Cortex of kidney (tissue), 1 donor: ENCODE measurements at places on chromosomes 7 and 10.

DNA sequence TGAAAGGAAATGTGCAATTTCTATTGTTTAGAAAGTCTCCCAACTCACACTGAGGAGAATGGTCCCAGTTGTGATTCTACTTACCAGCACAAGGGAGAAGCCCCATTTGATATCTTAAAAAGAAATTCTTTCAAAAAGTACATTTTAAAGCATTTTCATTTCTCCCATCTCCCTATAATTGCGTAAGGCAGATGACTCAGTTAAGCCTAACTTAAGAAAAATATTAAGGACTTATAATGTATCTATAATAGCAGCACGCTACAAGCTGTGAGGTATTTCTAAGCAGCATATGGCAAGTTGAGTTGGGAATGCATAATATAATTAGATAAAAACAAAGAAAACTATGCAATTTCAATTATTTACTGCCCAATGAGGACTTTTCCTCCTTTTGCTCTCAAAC lies 8.5 kb upstream of the NRCAM start:
- DNase-seq = no peak

DNA sequence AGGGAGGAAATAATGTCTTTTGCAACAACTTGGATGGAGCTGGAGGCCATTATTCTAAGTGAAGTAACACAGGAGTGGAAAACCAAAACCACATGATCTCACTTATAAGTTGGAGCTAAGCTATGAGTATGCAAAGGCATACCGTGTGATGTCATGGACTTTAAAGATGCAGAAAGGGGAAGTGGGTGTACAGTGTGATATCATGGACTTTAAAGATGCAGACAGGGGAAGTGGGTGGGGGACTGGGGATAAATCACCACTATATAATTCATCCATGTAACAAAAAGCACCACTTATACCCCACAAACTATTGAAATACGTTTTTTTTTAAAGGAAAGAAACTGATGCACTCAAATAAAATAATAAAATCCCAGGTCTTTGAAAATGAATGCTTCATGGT lies 29.5 kb downstream of the LYZL2 start:
- DNase-seq = no peak

GRCh38 chr10:34078745-34079470 lies 736.2 kb downstream of the PARD3 start:
- no peak for DNase-seq

GRCh38 chr7:79471699-79472098 lies 18.2 kb upstream of the MAGI2 start:
- DNase-seq = no peak

DNA sequence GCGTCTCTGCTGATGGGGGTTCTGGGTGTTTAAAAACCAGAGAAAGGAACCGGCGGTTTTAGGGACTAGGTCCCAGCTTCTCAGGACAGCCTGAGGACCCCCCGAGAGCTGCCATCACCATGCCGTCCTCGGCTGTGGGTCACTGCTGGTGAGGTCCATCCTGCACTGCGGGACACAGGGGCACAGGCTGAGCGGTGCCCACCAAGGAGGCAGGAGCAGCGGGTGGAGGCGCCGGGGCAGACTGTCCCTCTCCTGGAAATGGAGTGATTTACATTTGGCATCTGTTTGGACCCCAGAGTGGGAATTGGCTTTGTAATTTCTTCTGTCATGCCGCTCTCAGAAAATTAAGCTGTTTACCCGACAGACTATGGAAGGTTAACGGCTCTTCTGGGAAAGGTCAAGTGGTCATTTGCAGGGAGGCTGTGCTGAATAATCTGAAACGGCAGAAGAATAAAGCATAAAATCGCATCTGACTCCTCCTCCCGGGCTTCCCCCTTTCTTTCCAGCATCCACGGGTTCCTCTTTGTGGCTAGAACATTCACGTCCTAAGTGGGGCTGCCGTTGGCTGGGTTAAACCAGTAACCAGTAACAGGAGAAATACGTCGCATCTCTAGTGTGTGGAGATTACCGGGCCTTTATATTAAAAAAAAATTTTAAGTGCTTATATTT lies 31.7 kb downstream of the LHPP start:
- no peak for DNase-seq

GRCh38 chr10:79374312-79375191 lies 27.3 kb downstream of the PPIF start:
- no peak for DNase-seq

DNA sequence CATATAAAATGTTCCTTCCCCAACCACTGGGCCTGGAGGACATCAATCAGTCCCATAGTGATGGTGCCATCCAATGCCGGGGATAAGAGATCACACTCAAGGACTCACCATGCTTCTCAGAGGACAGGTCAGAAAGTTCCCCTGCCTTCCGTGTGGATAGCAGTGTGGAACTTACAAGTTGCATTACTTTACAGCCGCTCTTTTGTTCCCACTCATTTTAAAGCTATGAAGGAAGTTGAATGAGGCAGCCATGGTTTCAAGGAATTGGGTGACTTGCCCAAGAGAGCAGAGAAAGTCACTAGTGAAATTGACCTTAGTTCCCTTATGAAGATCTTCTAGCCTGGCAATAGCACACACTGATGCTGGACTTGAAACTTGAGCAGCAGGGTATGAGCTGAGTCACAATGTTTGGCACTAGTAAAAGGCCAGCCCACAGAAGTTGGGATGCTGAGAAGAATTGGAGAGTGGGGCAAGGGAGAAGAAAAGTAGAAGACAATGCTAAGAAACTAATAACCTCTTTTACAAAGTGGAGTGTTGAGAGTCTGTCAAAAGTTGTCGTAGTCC lies 78.7 kb downstream of the CXCL12 start:
- DNase-seq = no peak

- DNase-seq = no peak
Observed at GRCh38 chr10:45452743-45453452, 78.9 kb downstream of the ALOX5 start.

- no peak for DNase-seq
Observed at GRCh38 chr7:153452661-153453060, 599.5 kb upstream of the DPP6 start.

- no peak for DNase-seq
Observed at GRCh38 chr10:29987471-29987870, 71.9 kb downstream of the JCAD start.

GRCh38 chr7:113267271-113267670 lies 148.9 kb upstream of the SMIM30 start:
- no peak for DNase-seq

DNA sequence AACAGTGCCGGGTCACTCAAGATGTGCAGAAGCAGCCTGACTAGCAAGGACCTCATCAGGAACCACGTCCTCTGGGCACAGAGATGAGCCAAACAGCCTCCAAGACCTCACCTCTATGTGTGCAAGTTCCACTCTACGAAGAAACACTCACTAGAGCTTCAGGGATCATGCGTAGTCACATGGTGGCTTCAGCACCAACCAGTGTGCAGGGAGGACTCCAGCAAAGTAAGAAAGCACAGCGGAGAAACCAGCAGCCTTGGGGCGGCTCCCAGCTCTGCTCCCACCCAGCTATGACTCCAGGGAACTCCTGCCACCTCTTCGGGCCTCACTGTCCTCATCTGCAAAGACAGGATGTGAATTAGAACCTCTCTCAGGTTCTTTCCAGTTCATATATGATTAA lies 58.2 kb downstream of the SLIT1 start:
- no peak for DNase-seq

GRCh38 chr7:37732253-37732652 lies 48.7 kb downstream of the GPR141 start:
- DNase-seq = no peak

DNA sequence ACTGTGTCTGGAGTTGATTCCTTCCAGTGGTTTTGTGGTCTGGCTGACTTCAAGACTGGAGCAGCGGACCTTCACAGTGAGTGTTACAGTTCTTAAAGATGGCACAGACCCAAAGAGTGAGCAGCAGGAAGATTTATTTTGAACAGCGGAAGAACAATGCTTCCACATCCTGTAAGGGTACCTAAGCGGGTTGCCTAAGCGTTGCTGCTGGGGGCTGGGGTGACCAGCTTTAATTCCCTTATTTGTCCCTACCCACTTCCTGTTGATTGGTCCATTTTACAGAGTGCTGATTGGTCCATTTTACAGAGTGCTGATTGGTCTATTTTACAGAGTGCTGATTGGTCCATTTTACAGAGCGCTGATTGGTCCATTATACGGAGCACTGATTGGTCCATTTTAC lies 13.2 kb downstream of the AKR1B15 start:
- no peak for DNase-seq

- no peak for DNase-seq
Observed at GRCh38 chr7:110407706-110408105, 683.2 kb upstream of the LRRN3 start.

DNA sequence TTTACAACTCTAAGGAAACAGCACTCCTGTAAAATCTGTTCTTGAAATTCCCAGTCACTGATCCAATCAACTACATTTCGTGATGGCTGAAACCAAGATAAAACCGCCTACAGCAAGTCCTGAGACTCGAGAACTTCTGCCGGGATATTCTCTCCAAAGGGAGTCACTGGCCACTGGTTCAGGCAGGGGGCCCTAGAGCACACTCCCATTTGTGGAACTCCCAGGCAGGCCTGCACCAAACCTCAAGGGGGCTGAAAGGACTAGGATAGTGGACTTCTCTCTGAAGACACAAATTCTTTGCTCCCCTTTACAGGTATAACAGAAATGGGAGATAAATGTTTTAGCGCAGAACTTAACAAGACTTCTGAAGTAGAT lies 16.3 kb downstream of the CYTH3 start:
- no peak for DNase-seq

- DNase-seq = no peak
Observed at GRCh38 chr10:112815269-112816032, 134.6 kb upstream of the TCF7L2 start.

- DNase-seq = no peak
Observed at GRCh38 chr7:77269360-77270093, 69.9 kb upstream of the FGL2 start.

GRCh38 chr10:127939786-127940330 lies 33.0 kb downstream of the PTPRE start:
- no peak for DNase-seq

- no peak for DNase-seq
Observed at GRCh38 chr10:124259139-124259825, 159.4 kb downstream of the OAT start.

DNA sequence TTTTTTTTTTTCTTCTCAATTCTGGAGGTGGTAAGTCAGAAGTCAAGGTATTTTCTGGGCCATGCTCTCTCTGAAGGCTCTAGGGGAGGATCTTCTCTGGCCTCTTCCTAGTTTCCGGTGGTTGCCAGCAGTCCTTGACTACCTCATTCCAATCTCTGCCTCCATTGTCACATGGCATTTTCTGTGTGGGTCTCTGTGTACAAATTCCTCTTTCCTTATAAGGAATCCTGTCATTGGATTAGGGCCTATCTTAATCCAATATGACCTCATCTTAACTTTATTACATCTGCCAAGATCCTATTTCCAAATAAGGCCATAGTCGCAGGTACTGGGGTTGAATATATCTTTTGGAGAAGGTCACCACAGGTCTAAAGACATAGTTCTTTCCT lies 129.3 kb upstream of the PRR15 start:
- DNase-seq = no peak

DNA sequence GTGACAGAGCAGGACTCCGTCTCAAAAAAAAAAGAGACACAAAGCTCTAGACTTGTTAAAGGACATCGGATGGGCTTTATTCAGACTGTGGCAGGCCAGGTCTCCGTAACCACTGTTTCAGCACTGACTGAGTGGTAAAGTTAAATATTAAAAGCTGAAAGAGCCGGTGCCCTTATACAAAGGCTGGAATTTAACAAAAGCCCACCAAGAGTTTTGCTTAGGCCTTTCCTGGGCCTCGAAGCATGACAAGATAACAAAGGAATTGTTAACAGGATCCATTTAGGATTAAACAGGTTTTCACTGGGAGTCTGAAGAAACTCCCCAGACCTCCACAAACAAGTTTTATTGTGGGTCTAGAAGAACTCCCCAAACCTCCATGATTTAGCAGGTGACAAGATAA lies 727.8 kb downstream of the TYW1 start:
- no peak for DNase-seq

DNA sequence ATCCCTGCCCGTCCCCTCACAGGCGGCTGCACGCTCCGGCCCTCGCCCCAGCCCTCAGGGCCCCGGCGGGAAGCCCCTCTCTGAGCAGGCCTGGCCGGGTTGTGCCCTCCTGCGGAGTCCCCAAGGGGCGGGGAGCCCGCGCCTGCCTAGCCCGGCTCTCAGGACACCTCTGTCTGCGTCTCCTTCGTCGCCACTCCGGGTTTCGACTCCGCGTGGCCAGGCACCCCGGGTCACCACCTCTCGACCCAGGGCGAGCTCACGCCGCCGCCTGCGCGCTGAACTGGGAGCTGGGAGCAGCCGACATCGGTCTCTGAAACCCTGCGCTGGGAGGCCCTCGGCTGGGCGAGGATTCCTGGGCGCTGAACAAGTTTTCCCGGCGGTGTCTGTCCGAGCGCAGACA lies 6.2 kb upstream of the OGDHL start:
- DNase-seq = no peak

- no peak for DNase-seq
Observed at GRCh38 chr7:27424231-27424630, 181.6 kb downstream of the EVX1 start.

- DNase-seq = no peak
Observed at GRCh38 chr10:44828508-44829142, 82.5 kb upstream of the TMEM72 start.
